ENCODE measurements at places on chromosomes 12 and 14.

DNA sequence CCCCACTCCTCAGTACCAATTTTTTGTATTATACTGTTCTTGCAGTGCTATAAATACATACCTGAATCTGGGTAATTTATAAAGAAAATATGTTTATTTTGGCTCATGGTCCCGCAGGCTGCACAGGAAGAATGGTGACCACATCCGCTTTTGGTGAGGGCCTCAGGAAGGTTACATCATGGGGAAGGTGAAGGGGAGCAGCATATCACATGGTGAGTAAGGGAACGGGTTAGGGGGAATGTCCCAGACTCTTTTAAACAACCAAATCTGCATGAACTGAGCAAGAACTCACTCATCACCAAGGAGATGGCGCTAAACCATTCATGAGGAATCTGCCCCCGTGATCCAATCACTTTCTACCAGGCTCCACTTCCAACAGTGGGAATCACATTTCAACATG lies 40.0 kb downstream of the OSBPL8 start:
- DNase-seq, result no peak

DNA sequence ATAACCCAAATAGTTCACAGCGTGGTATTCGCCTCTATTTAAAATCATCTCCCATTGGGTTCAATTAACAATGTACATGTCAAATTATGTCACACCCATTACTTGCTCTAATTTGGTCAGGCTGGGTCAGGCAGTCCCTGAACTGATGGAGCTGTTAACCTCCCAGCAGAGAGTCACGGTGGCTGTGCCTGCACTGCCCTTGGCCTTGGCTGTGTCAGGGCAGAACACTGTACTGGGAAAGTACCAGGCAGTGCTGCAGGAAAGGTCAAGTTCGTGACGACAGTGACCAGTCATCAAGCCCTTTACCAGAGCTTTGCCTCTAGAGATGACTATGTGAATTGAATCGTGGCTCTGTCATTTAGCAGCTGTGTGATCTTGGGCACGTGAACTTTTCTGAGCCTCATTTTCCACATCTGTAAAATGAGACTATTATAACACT lies 100.0 kb downstream of the ARF6 start:
- DNase-seq, result no peak

DNA sequence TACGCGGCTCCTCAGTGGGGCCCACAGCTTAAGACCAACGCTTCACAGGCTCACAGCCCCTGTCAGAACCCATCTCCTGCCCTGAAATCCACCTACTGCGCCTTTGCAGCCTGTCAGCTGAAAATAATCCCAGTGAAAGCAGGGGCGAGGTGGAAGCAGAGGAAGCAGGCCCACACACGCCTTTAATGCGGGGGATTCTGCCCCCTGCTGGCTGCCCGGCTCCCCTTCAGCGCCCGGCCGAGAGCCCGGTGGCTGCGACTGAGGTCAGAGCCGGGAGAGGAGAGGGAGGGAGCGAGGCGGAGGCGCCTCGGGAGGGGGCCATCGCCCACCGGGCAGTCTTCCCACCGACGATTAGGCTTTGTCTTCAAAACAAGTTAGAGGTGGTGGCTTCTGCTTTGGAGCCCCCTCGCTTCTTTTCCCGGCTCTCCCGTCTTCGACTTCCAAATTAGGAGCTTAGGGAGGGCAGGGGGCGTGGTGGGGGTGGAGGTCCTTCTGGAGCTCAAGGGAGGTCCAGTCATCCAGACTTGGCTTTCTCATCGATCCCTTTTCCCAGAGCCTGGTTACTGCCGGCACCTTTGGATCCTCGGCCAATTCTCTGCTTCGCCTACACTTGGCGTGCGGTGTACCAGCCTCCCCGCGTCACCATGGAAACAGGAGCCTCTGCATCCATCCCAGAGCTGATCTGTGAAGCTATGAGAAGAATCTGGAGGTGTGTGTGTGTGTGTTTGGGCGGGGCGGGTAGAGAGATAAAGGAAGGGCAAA lies 25.2 kb upstream of the RND1 start:
- peak; percentile 53 for DNase-seq

DNA sequence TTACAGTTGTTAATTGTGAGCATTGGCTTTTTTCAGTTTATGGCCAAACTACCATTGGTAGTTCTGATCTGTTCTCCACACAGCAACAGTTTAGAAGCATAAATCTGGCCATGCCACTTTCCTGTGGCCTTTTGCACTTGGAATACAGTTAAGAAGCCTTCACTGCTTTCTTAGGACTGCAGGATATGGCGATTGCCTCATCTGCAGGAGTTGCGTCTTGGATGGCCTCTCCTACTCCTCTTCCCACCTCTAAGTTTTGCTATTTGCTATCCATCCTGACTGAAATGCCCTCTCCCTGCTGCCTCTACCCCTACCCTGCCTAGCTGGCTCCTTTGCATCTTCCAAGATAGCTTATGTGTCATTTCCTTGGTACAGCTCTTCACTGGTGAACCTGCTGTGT lies 12.8 kb upstream of the BMAL2 start:
- DNase-seq, result no peak
